ENCODE measurements at places on chromosomes 12 and 14. TPM values are rescaled to one million over a fixed set of nuclear protein-coding genes. Genes with fewer than 3 reads are reported as not detected.

KCNH5 gene
- not detected for total RNA-seq

IFT43 gene
- total RNA-seq, result 20.2 TPM

MIP gene
- 0.32 TPM for total RNA-seq

SERPINA12 gene
- total RNA-seq, result not detected

All from hair follicle dermal papilla cell (primary cell).